ENCODE measurements at places on chromosomes 7 and 10.

- no peak for DNase-seq
These were observed 144.4 kb downstream of the PKD1L1 start for GRCh38 chr7:47803846-47804245.

DNA sequence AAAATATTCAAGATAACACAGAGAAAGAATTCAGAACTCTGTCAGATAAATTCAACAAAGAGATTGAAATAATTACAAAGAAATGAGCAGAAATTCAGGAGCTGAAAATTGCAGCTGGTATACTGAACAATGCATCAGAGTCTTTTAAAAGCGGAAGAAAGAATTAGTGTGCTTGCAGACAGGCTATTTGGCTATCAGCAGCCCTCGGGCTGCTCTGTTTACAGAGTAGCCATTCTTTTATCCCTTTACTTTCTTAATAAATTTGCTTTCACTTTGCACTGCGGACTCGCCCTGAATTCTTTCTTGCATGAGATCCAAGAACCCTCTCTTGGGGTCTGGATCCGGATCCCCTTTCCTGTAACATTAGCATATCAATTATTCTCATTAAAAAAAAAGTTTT is 1040.0 kb downstream of the SORCS3 start:
- no peak for DNase-seq

GRCh38 chr7:127390186-127390816 is 2.2 kb downstream of the ZNF800 start:
- DNase-seq, result no peak

- DNase-seq, result no peak
These were observed 318.9 kb downstream of the AHR start for GRCh38 chr7:17617380-17617779.

GRCh38 chr7:117669818-117670217 is 190.0 kb downstream of the CFTR start:
- DNase-seq, result no peak

GRCh38 chr10:59216178-59216869 is 39.9 kb downstream of the PHYHIPL start:
- DNase-seq, result no peak

GRCh38 chr10:80416479-80417098 is 8.2 kb downstream of the PRXL2A start:
- DNase-seq, result no peak

DNA sequence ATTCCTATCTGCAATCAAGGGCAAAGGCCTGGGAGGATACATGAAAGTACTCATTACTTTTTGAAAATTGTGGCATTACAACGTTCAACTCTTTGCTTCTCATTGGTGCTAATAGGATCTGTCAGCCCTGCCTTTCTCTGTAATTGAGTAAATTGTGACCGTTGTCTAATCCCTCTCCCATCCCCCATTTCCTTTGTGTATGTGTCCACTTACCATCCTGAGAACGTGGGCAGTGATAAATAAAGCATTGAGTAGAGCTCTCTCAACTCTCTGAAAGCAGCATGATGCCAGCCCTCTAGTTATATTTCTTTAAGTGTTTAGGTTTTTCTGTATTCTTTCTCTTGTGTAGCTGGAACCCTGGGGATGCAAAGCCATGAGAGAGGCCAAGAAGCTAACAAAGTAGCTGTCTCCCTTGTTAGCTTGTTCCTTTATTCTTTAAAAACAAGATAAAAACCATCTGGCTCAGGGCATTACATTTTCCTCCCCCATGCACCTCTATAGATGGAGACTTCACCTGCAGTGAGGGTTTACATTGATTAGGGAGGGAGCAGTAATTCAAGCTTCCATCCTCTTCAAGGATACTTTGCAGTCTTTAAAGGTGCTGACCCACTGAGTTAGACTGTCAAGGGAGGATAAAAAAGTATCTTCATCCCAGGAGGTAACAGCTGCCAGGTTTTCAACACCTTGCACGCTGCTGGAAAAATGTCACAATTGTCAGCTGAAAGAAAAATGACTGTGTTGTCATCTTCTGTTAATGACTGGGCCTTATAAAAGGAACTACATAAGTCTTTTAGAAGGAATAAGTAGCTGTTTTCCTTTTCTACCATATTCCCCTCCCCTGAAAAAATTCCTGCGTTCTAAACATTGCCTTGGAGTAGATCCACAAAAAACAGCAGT is 112.3 kb downstream of the BTRC start:
- DNase-seq, result no peak

GRCh38 chr7:73621168-73622063 is 2.9 kb downstream of the MLXIPL start:
- DNase-seq, result no peak

DNA sequence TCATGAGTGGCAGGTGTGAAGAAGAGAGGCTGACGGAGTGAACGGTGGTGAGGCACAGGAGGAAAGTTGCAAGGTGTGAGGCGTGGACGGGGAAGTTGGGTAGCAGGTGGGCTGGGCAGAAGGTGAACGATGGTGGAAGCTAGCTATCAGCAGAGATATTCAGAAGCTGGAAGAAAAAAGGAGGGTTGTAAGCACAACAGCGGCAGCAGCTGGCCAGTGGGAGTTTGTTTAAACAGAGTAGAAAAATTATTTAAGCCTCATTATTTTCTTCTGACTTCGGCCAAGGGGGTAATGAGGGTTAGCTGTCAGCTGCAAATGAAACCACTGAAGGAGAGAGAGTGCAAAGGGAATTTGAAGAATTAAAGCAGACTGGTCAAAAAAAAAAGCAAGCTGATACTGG is 62.1 kb upstream of the PRKAR2B start:
- DNase-seq, result no peak

- no peak for DNase-seq
These were observed 23.6 kb upstream of the VSIR start for GRCh38 chr10:71796749-71797405.

GRCh38 chr7:32381024-32381601 is 109.1 kb downstream of the LSM5 start:
- DNase-seq, result no peak

DNA sequence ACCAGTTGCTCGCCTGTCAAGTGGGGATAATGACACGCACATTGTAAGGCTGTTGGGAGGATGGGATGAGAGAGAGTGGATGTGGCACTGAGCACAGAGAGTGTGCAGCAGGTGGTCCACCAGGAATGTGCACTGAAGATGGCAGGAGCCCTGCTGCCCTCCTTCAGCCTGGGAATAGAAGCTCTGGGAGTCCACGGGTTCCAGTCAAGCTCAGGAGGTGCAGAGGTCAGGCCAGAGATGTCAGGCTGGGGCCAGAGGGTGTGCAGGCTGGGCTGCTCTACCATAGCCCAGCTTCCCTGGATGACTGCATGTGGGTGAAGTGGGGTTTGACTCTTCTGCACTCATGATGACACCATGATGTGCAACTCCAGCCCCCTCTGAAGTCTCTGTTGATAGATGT is 58.7 kb downstream of the C10orf120 start:
- DNase-seq, result no peak

- DNase-seq, result no peak
These were observed 5.3 kb downstream of the PPP1R3C start for GRCh38 chr10:91627344-91628102.

- DNase-seq, result no peak
These were observed 562.8 kb downstream of the SUGCT start for GRCh38 chr7:40697653-40698052.

DNA sequence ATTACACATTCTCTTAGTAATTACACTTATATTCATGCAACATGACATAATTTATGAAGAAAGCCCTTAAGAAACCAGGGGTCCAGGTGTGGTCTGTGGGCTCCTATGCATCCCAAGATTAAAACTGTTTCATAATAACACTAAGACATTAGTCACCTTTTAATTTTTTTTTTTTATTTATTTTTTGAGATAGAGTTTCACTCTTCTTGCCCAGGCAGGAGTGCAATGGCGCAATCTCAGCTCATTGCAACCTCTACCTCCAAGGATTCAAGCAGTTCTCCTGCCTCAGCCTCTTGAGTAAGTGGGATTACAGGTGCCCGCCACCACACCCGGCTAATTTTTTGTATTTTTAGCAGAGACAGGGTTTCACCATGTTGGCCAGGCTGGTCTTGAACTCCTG is 12.5 kb downstream of the GDI2 start:
- no peak for DNase-seq

- DNase-seq, result no peak
These were observed 14.1 kb upstream of the SLC16A12 start for GRCh38 chr10:89549510-89549909.

Measured in T-helper 1 cell (primary cell).